ENCODE measurements at places on chromosomes 11 and 22. TPM values are rescaled to one million over a fixed set of nuclear protein-coding genes. Genes with fewer than 3 reads are reported as not detected.

C1QTNF5 gene
- 28.8 TPM for total RNA-seq

FOLR3 gene
- total RNA-seq: not detected

OR1S2 gene
- total RNA-seq: not detected

TRIM29 gene
- total RNA-seq: 0.26 TPM

MRPL16 gene
- total RNA-seq: 29.7 TPM

ELFN2 gene
- 1.6 TPM for total RNA-seq

ARSA gene
- 47.0 TPM for total RNA-seq

PLEKHB1 gene
- 22.4 TPM for total RNA-seq

PGR gene
- total RNA-seq: 2.3 TPM

TMEM121B gene
- total RNA-seq: not detected

FREY1 gene
- 2.3 TPM for total RNA-seq

Data from body of pancreas (tissue), 4 donors.